ENCODE measurements at places on chromosomes 6 and 20. TPM values are rescaled to one million over a fixed set of nuclear protein-coding genes. Genes with fewer than 3 reads are reported as not detected.

GRCh38 chr6:41430875-41431274 lies 95.5 kb downstream of the NCR2 start:
- DNase-seq = no peak

Gene CYP21A2
- 2.3 TPM for total RNA-seq

DNA sequence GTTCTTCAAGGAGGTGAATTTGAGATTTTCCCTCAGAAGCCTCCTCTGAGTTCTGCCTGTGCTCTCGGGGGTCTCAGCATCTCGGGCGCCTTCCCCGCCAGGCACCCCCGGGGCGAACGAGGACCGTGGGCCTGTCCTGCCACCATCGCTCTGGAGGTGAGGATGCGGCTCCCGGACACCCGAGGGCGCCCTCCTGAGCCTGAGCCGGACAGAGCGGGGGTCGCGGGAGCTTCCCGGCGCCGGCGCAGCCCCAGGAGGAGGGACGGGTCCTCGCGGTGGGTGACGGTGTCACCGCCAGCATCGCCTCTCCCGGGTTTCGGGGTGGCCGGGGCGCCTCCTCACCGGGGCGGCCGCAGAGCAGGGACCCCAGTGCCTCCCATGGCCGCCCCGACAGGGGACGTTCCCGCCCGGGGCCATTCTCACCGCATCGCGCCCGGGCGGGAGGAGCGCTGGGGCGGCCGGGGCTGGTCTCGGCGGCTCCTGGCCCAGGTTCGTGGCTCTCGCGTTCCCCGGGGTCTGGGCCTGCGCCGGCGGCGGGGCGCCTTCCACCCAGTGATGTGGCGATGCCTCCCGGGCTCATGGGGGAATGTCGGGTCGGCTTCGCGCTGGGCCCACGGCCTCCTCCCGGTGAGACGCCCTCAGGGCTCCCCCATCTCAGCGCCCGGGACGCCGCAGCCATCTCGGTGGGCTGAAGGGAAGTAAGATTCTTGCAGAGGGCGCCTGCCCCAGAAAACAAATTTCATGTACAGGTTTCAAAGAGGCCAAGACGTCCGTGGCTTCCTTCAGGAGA lies 210.5 kb downstream of the ERMARD start:
- DNase-seq = peak; percentile 19

DNA sequence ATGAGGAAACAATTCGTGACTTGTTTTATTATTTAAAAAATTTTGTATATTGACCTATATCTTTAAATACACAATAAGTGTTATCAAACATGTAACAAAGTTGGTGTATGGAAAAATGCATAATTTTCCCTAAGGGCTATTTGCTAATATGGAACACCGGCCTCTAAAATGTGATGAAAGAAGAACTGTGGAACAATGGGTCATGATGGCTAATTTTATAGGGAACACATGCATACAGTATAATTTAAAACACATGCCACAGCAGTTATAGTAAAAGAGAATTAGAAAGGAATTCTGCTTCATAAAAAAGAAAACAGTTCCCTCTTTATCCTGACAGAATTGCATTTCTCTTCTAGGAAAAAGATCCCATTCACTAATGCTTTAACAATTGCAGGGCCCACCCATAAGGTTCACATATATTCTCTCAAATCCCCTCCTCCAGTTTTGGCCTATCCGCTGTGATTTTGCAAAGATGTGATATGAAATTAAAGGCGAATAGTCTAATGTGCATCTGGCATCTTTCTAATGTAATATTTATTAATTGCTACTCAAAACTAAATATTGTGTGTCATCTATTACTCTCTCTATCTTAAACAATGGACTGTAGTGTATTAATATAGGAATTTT lies 628.1 kb upstream of the CITED2 start:
- no peak for DNase-seq

- DNase-seq = no peak
Observed at GRCh38 chr6:34664256-34664971, 32.2 kb downstream of the ILRUN start.

GRCh38 chr6:91442342-91442741 lies 855.5 kb upstream of the MAP3K7 start:
- DNase-seq = no peak

- no peak for DNase-seq
Observed at GRCh38 chr6:92922216-92922806, 497.0 kb downstream of the EPHA7 start.

Gene MCCD1
- not detected for total RNA-seq

- no peak for DNase-seq
Observed at GRCh38 chr20:51206032-51206662, 183.2 kb upstream of the KCNG1 start.

- no peak for DNase-seq
Observed at GRCh38 chr6:87393026-87393622, 14.6 kb upstream of the CFAP206 start.

- no peak for DNase-seq
Observed at GRCh38 chr6:146803601-146804000, 204.8 kb downstream of the ADGB start.

Gene RGS17
- 0.49 TPM for total RNA-seq

DNA sequence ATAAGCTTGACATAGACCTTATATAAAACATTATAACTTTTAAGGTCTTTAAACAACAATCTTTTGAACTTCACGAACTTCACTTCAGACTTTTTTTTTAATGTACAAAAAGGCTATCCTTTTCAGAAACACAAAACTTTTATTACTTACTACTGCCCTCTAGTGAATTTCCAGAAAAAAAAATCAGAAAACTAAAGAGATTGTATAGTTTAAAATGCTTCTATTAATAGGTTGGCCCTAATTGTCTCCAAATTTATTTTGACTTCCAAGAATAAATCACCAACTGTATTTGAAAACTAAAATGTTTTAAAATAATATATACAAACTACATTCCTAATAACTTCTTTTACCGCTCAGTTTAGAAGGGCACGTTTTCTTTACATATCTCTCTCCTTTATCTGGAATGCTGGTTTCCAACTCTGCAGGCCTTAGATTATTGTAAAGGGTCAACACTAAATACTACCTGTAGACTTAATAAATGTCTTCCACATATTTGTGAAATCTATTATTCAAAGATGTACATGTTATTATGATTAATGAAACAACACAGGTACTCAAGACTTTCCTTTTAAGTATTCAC lies 66.8 kb downstream of the LMBRD1 start:
- no peak for DNase-seq

GRCh38 chr20:58741384-58741783 lies 48.8 kb downstream of the NPEPL1 start:
- no peak for DNase-seq

Gene C20orf141
- not detected for total RNA-seq

GRCh38 chr6:32212076-32212760 lies 11.6 kb downstream of the NOTCH4 start:
- DNase-seq = no peak

Measured in upper lobe of left lung (tissue), 6 donors.